H9 (cell line): ENCODE measurements at places on chromosomes 3 and 15. TPM values are rescaled to one million over a fixed set of nuclear protein-coding genes. Genes with fewer than 3 reads are reported as not detected.

The STRA6 gene
- 11.2 and 12.8 TPM in 2 replicates for total RNA-seq

The PLA2G4E gene
- total RNA-seq = not detected in 2 replicates

The RTP4 gene
- not detected in 2 replicates for total RNA-seq

The MYL3 gene
- 0.24 TPM in 2 replicates for total RNA-seq

The COL6A5 gene
- total RNA-seq = 0.04 TPM in 2 replicates

The DUOX1 gene
- 2.3 and 2.6 TPM in 2 replicates for total RNA-seq

The ZNF148 gene
- total RNA-seq = 21.6 and 24.8 TPM in 2 replicates

The EPHA3 gene
- total RNA-seq = 0.59 and 0.66 TPM in 2 replicates

The C15orf61 gene
- 2.6 and 2.9 TPM in 2 replicates for total RNA-seq

The NR2F2 gene
- total RNA-seq = 0.24 TPM in 1 of 2 replicates, not detected in the other

The PROS1 gene
- 1.0 and 1.3 TPM in 2 replicates for total RNA-seq

The GOLGA6B gene
- total RNA-seq = 0.33 and 0.75 TPM in 2 replicates

The PPP1R14D gene
- not detected in 2 replicates for total RNA-seq

The PLAAT1 gene
- 4.4 and 5.6 TPM in 2 replicates for total RNA-seq

The OR5K2 gene
- total RNA-seq = not detected in 2 replicates

The C3orf85 gene
- not detected in 2 replicates for total RNA-seq
